Stimulated activated CD8-positive, alpha-beta memory T cell treated with anti-CD3 and anti-CD28 coated beads, Interleukin-4, amount 100 ng/mL, for 1 hour (primary cell): ENCODE measurements at places on chromosomes 5 and 9.

GRCh38 chr9:111005746-111006470 lies 32.4 kb downstream of the LPAR1 start:
- DNase-seq, result no peak

DNA sequence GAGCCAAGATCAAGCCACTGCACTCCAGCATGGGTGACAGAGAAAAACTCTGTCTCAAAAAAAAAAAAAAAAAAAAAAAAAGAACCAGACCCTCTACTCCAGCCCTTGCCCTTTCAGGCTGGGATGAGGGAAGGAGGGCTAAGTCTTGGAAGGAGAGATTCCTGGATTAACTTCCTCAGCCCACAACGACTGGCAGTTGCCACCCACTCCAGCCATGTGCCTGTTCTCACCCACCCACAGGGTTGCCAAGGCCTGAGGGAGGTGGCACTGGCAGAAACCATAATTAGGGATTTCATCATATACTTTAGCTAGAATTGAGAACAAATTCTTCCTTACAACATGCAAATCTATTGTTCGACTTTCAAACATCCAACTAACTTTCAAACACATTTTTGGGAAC lies 87.8 kb upstream of the SLC30A5 start:
- DNase-seq, result no peak

GRCh38 chr9:76561900-76562299 lies 102.9 kb downstream of the GCNT1 start:
- DNase-seq, result no peak

- no peak for DNase-seq
Observed at GRCh38 chr5:126097876-126098275, 325.3 kb upstream of the GRAMD2B start.

- no peak for DNase-seq
Observed at GRCh38 chr5:136137497-136138220, 5.0 kb downstream of the SMAD5 start.

DNA sequence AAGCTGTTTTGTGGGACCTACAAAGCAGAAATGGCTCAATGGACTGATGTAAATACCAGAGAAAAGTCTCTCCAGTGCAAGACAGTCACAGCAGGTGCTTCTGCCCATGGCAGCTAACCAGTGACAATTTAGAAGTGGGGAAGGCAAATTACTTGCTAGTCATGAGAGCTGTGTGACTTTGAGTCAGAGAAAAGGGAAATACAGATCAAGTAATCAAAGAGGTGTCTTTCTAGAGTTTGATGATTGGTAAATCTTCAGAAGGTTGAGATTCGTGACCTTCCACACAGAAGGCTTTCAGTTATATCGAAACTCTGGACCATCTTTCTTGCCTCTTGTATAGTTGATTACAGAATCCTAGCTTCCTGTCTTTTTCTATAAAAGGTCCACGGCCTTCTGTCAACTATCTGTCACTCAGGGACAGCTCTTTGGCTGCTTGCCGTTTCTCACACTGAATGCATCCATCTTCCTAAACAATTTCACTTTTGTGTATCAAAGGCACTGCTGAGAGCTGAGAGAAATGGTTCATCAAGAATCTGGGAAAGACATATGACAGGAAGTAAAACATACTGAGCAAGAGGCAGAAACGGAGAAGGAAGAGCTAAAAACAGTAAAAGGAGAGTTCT lies 993.9 kb upstream of the ACO1 start:
- no peak for DNase-seq

DNA sequence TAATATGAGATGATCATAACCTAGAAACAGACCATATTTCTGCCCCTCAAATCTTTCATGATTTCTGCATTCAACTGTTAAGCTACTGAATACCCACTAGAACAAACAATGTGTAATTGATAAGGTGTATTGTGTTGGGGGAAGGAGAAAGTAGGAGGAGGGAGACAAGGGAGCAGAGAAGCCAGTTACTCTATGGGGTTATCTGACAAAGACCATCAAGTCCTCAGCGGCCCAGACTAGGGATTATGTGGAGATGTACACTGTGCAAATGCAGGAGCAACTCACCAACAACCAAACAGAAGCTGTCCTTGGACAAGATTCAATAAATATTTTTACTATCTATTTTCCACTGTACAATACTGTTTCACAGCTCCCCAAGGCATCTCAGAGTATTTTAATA lies 2.7 kb downstream of the NRG2 start:
- no peak for DNase-seq

DNA sequence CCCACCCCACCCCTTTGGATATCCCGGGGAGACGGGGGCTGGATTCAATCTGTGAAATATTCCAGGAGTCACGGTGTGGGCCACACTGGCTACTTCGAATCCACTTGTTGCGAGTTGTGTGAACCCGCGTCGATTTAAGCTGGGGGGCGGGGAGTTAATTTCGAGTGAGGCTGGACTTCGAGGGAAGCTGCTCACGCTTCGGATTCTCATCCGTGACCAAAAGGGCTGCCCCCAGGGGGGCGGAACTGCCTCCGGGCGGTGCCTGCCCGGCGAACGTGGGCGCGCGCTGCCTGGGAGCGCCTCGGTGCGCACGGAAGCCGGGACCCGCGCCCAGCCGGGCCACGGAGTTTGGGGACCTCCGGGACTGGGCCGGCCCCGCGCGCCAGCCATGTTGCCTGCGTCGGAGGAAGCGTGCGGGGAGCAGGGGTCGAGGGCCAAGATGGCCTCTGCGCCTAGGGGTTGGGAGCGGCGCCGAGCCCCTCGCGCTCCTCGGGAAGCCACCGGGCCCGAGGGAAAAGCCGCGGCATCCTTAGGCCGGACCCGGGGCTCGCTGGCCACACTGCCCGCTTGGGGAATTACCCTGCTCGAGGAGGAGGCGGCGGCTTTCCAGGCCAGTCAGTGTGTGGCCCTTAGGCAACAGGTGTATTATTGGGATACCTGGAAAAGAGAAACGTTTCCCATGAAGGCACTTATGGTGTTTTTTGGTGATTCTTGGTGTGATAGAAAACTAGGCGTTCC lies 975 bp downstream of the OCLN start:
- no peak for DNase-seq

DNA sequence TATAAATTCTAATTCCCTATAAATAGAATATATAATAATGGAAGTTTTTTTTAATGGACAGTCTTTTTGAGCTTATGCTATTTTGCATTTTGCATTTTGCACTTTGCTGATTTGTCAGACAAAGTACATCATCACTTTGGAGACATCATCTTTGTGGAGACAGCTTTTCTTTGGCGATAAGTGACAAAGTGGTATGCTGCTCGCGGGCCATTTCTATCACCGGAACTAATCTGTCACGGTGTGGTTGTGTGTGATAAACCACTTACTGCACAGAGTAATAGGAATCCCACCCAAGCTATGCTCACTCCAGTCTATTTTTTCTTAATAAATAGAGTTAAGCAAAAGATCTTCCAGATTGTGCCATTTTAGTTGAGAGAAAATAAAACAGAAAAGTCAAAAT lies 133.1 kb downstream of the MACIR start:
- no peak for DNase-seq

GRCh38 chr5:135456238-135457099 lies 4.3 kb upstream of the TIFAB start:
- no peak for DNase-seq

DNA sequence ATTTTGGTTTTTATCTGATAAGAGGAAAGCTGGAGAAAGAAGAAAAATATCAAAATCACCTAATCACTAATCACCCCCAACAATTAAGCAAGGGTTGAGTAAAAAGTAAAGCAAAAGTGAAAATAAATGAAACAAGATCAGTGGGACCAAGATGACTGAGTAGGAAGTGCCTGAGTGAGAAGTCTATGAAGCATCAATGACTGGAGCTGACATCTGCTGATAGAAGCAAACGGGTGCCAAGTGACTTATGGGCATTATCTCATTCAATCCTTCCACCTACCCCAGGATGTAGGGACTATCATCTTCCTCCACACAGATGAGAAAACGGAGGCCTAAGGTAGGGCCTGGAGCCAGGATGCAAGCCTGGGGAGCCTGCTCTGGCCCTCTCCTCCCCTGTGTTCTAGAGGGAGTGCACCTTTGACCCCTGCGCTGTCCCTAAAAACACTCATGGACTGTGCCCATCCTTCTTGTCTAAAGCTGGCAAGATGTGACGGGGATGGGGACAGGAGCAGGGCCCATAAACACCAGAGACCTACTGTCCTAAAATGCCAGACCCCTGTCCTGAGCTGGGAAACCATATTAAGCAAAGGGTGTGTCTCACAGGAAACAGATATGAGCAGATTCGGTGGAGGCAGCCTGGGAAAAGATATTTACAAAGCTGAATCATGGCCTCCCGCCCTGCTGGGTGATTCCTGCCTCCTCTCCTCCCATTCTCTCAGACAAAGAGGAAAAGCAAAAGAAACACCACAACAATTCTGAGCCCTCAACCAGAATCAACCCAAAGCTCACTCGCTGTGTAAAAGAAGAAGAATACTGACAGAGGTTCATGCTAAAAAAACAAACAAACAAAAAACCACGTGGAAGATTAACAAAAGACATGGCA lies 116.0 kb downstream of the AUH start:
- no peak for DNase-seq

DNA sequence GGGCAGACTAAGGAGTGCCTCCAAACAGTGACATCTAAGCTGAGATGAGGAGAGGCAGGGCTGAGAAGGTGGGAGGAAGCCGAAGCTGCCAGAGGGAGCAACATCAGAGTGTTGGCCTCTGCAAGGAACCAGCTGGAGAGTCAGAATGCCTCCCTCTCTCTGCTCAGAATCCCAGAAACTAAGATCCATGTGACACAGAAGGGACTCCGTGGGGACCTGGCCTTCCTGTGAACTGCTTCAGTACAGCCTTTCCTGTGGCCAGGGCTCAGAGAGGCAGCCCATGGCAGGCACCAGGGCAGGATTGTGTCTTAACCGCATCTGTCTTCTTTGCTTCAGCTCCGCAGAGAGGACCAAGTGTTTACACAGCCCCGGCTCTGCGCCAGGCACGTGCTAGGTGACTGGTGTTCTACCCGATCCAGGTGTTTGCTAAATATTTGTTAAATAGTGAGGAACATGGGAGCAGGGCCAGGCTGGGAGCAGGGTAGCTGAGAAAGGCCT lies 33.5 kb downstream of the KCNMB1 start:
- no peak for DNase-seq

- no peak for DNase-seq
Observed at GRCh38 chr5:90803876-90804275, 245.3 kb downstream of the ADGRV1 start.

- DNase-seq, result no peak
Observed at GRCh38 chr9:129854588-129855110, 19.4 kb downstream of the USP20 start.

DNA sequence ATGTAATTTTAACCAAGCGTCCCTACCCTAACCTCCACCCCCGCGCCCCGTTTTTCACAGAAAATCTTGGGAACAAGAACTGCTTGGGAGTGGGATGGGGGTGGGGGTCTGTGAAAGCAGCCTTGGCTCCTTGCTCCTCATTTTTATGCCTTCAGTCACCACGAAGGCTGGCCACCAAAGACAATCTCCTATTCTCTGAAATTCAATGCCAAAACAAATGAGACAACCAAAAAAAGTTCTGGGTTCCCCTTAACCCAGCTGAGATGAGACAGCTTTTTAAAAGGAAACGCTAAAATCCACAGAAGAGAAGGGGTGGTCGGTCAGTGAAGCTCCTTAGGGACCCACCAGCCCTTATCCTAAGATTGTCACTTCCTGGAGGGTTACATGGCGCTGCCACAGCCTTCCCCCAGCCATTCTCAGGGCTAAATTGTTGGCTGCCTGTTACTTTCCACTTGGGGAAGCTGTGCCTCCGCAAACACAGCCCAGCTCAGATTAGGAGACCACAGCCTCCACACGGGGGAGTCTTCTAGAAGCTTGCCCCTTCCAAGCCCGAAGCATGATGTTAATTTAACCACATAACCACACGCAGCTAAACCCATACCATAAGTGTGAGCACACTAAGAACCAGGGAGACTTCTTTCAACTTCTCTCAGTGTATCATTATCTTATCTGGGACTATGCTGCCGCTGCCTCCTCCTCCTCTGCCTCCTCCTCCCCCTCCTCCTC lies 136.3 kb downstream of the FOXD1 start:
- DNase-seq, result no peak

DNA sequence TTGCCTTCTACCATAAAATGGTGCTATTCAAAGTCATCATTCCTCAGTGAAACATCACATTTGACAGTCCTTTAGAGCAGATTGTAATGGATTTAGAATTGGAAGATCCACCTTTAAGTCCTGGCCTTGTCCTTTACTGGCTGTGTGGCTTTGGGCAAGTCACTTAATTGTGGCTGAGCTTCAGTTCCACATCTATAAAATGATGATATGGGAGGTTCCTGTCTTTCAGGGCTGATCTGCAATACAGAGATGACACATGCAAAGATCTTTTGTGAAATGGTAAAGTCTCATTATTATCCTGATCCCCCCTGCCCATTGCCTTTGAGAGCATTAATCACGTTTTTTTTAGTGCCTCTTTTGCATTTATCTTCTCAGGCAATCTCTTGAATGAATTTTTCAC lies 58.2 kb downstream of the ZFAND5 start:
- no peak for DNase-seq

DNA sequence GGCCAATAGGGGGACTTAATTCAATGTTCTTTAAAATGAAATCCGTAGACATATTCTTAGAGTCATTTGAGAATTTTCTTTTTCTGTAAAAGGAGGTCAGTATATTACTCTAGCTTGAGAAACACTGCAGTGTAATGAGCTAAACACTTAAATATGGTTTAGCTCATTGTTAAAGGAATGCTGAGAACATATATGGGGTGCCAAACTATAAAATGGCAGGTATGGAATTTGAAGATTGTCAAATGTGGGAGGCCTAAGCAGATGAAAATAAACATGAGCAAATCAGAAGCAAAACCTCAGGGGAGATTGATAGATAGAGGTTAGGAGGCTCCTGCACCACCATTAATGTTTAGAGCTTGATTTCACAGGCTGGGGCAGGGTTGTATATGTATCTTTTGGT lies 57.9 kb downstream of the STX17 start:
- no peak for DNase-seq

DNA sequence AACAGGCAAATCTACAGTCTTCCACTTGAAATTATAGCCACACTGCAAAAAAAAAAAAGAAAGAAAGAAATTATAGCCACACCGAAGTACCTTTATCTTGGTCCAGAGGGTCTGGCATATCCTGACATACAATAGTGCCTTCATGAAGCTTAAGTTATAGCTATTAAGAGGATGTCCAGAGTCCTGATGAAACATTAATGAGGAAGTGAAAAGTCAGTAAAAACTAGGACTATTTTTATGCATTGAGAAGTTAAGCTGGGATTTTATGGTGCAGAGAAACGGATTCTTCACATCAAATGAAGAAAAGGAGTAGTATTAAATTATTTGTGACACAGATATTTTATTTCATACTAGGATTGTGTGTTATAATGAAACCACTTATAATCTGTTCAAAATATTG lies 123.9 kb downstream of the SV2C start:
- no peak for DNase-seq
